Right ventricle myocardium inferior (tissue), 1 donor: ENCODE measurements at places on chromosomes 3 and 15. TPM values are rescaled to one million over a fixed set of nuclear protein-coding genes. Genes with fewer than 3 reads are reported as not detected.

Gene ANKDD1A
- 1.1 TPM for total RNA-seq

Gene SPTSSB
- total RNA-seq, result 0.57 TPM

Gene GOLGA8T
- 0.65 TPM for total RNA-seq

Gene CNTN6
- not detected for total RNA-seq

Gene LMLN
- total RNA-seq, result 9.8 TPM

Gene SAMD7
- total RNA-seq, result not detected

Gene DUOXA2
- not detected for total RNA-seq

Gene TIMMDC1
- total RNA-seq, result 340 TPM

Gene EHHADH
- total RNA-seq, result 20.2 TPM

Gene SMCO1
- total RNA-seq, result 78.6 TPM

Gene VPS18
- 20.6 TPM for total RNA-seq

Gene LRRC31
- not detected for total RNA-seq

Gene LYZL4
- total RNA-seq, result not detected

Gene ERICH6
- total RNA-seq, result not detected

Gene TTLL13
- total RNA-seq, result not detected

Gene STAB1
- total RNA-seq, result 88.1 TPM

Gene TNFSF10
- total RNA-seq, result 15.7 TPM

Gene IGF2BP2
- total RNA-seq, result 15.9 TPM

Gene IL17RE
- total RNA-seq, result 0.78 TPM

Gene SLC12A1
- not detected for total RNA-seq

Gene CCR1
- 3.8 TPM for total RNA-seq

Gene TRPM1
- total RNA-seq, result not detected

Gene MAGEL2
- not detected for total RNA-seq

Gene FANCD2OS
- not detected for total RNA-seq

Gene SLCO2A1
- 7.8 TPM for total RNA-seq

Gene C3orf49
- total RNA-seq, result not detected

Gene P2RY13
- total RNA-seq, result 1.0 TPM

Gene PPP1R14D
- total RNA-seq, result not detected

Gene INO80
- 10.7 TPM for total RNA-seq

Gene TMEM89
- total RNA-seq, result not detected

Gene CFAP100
- not detected for total RNA-seq

Gene PLOD2
- 19.7 TPM for total RNA-seq

Gene PRSS50
- total RNA-seq, result 0.11 TPM

Gene SNTN
- not detected for total RNA-seq

Gene RAMAC
- total RNA-seq, result 12.8 TPM

Gene GRAMD2A
- total RNA-seq, result not detected

Gene ACTRT3
- 0.84 TPM for total RNA-seq

Gene DVL3
- 60.7 TPM for total RNA-seq

Gene GOLIM4
- total RNA-seq, result 57.3 TPM

Gene RETNLB
- not detected for total RNA-seq
